ENCODE measurements at places on chromosomes 16 and 17.

DNA sequence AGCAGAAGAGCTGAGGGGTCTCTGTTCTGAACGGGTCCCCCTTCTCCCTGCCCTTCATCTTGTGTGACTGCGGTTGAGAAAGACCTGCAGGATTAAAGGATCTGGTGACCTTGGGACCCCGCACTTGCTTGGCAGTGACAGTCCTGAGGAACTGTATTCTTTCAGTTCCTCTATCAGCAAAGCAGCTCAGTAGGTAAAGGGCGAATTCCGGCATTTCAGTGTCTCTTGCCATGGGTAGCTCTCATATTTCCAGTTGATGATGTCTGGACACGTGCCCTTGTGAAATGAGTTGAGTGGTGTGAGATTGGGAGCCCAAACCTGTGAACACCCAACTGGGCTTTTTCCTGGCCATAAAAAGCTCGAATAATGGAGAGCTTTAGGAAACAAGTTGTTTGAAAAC lies 135.7 kb downstream of the PRKCA start:
- DNase-seq = no peak

GRCh38 chr17:4199818-4200402 lies 56.9 kb downstream of the CYB5D2 start:
- DNase-seq = peak; percentile 43

GRCh38 chr17:28390141-28390540 lies 15.9 kb downstream of the SLC46A1 start:
- no peak for DNase-seq

- DNase-seq = no peak
These were observed 10.3 kb upstream of the NTN1 start for GRCh38 chr17:9011001-9011400.

- DNase-seq = no peak
These were observed 217.8 kb upstream of the IRX3 start for GRCh38 chr16:54504372-54504771.

DNA sequence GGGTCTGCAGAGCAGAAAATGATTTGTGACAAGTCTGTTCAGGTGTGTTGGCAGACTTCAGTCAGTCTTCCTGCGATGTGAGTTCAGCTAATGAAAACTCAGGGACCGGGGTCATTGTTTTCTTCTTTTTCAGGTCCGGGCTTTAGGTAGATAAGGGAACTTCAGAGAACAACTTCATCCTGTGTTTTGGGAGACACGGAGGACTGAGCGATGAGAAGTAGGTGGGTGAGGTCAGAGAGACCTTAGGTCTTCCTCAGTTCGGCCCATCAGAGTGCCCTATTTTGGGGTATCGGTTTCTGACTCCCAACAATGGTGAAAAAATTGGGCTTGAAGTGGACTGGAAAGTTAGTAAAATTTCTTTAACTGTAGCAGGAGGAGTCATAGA lies 88.9 kb upstream of the ATF7IP2 start:
- no peak for DNase-seq

DNA sequence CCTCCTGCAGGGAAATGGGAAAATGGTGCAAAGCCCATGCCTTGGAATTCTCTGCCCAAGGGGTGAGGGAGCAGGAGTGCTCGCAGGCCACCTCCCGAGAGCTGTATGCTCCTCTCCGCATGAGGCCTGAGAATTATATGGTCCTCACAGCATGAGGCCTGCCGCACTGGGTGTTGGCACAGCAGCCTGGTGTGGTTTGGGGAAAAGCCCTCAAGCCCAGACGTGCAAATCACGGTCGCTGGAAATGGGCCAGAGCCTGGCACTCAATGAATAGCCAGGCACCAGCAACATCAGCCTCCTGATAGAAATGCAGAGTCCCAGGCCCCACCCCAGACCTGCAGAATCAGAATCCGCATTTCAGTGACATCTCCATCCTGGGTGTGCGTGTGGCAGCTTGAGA lies 156.4 kb upstream of the FOXF1 start:
- no peak for DNase-seq

All from astrocyte of the spinal cord (primary cell).